ENCODE measurements at places on chromosomes 3 and 15. TPM values are rescaled to one million over a fixed set of nuclear protein-coding genes. Genes with fewer than 3 reads are reported as not detected.

The TGM4 gene
- total RNA-seq, result 1.2 TPM

The AMOTL2 gene
- total RNA-seq, result 23.0 TPM

The MST1R gene
- 0.21 TPM for total RNA-seq

The ADAMTSL3 gene
- 0.17 TPM for total RNA-seq

The IL17RB gene
- 0.39 TPM for total RNA-seq

The NANOGP8 gene
- total RNA-seq, result not detected

The DNASE1L3 gene
- not detected for total RNA-seq

The CCDC39 gene
- not detected for total RNA-seq

The TERC gene
- 68.1 TPM for total RNA-seq

The SH2D7 gene
- total RNA-seq, result not detected

The NR1I2 gene
- not detected for total RNA-seq

The PPARG gene
- 34.7 TPM for total RNA-seq

The AADAC gene
- total RNA-seq, result 0.08 TPM

The AEN gene
- total RNA-seq, result 23.9 TPM

The GASK1A gene
- 0.08 TPM for total RNA-seq

The RLBP1 gene
- not detected for total RNA-seq

The LMOD3 gene
- total RNA-seq, result not detected

The PLCH1 gene
- total RNA-seq, result 0.62 TPM

The GABRR3 gene
- total RNA-seq, result not detected

The IL17RD gene
- 0.55 TPM for total RNA-seq

The CALML4 gene
- 1.7 TPM for total RNA-seq

The BHLHE40 gene
- 38.3 TPM for total RNA-seq

The UCN2 gene
- total RNA-seq, result 0.29 TPM

The HYAL1 gene
- total RNA-seq, result not detected

The CDC25A gene
- total RNA-seq, result 12.2 TPM

The CX3CR1 gene
- not detected for total RNA-seq

The ACAN gene
- not detected for total RNA-seq
